ENCODE measurements at places on chromosomes 2 and 18.

- no peak for DNase-seq
Observed at GRCh38 chr18:22432657-22433137, 15.0 kb upstream of the CTAGE1 start.

- DNase-seq = no peak
Observed at GRCh38 chr2:15145046-15145817, 415.9 kb downstream of the NBAS start.

DNA sequence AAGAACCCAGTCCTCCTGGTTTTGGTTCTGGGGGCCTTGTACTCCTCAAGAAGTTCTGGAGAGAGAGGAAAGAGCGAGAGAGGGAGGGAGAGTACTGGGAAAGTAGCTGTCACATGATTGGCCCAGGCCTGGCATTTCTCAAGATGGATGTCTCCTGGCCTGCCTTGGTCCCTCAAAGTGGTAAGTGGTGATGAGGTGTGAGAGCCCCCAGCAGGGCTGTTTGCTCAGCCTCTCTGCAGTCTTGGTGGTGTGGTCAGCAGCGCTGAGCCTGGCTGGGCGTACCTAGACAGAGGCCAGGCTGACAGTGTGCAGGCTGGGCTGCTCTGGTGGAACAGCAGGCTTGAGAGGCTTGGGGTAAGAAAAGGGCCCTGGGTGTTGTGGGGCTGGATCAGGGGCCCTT is 2.5 kb downstream of the SPEG start:
- no peak for DNase-seq

GRCh38 chr2:163436963-163437362 is 298.8 kb downstream of the FIGN start:
- DNase-seq = no peak

- peak; percentile 87 for DNase-seq
Observed at GRCh38 chr2:99489761-99490622, at the start of gene REV1. TSS of gene REV1 (minus strand) at chr2:99490017. CDS start at chr2:99464975, 25,042 bp downstream.

- DNase-seq = no peak
Observed at GRCh38 chr2:150404147-150404546, 83.3 kb downstream of the RND3 start.

- DNase-seq = no peak
Observed at GRCh38 chr2:101012706-101013181, 10.7 kb downstream of the RPL31 start.

DNA sequence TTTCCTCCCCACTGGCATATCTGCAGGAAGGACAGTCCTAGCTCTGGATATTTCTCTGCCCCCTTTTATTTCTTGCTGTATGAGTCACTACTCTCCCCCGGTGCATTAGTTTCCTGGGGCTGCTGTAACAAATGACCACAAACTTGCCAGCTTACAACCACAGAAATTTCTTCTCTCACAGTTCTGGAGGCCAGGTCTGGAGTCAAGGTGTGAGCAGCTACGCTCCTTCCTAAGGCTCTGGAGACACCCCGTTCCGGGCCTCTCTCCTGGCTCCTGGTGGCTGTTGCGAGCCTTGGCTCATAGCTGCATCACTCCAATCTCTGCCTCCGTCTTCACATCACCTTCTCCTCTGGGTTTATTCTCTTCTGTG is 34.1 kb downstream of the PTPRM start:
- no peak for DNase-seq

DNA sequence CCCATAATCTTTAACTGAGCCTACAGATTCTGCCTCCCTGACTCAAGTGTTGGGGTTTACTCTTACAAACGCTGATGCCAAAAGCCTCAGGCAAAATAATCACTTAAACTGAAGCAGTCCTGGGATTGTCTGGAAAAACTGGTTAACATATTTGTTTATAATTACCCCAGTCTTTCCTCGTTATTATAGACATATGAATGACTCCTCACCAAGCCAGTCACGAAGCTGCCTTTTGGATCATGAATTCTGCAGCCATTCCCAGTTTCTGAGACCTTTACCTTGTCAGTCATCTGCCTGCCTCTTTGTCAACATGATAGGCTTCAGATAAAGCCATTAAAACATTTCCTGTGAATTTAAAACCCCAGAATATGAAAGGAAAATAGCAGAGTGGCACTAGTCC is 46.4 kb downstream of the MREG start:
- DNase-seq = no peak

- no peak for DNase-seq
Observed at GRCh38 chr2:174053355-174054151, 88.4 kb upstream of the SP3 start.

GRCh38 chr2:204545861-204546735 is 823 bp downstream of the PARD3B start:
- no peak for DNase-seq

GRCh38 chr2:181370126-181370525 is 87.1 kb upstream of the ITGA4 start:
- no peak for DNase-seq

DNA sequence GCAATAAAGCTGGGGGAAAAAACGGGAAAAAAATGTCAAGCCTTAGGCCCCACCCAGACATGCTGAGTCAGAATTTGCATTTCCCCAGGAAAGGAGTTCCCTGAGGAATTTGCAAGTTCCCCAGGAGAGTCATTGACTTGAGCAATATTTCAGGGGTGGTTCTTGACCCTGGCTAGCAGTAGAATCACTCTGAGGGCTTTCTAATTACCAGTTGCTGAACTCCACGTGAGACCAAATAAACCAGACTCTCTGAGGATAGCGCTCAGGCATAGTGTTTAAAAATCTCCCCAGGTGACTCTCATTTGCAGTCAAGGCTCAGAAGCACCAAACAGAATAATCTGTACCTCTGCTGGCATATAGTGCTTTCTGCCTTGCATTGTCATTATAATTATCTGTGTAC is 48.7 kb downstream of the C1QL2 start:
- no peak for DNase-seq

DNA sequence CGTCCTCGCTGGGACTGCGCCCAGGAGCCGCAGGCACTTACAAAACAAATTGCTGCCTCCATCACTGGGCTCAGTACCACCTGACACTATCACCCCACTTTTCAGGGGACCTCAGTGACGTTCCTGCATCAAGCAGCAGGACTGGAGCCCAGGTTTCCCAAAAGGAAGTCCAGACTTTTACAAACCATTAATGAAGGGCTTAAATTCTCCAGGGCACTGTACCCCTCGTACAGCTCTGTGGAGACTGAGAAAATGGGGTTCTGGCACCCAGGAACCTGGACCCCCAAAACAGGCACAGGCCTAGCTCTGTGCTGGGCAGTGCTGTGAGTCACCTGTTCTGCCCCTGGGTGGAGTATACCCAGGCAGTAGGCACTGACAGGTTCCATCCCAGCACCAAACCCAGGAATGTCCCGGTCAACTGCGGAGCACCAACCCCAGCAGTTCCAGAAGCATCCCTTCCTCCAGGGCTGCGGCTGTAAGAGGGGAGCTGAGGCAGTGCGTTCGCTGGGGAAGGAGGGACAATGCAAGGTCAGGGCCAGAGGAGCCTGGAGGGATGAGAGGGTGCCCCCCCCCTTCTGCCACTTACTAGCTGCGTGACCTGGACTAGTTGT is 24.6 kb upstream of the NOTO start:
- no peak for DNase-seq

DNA sequence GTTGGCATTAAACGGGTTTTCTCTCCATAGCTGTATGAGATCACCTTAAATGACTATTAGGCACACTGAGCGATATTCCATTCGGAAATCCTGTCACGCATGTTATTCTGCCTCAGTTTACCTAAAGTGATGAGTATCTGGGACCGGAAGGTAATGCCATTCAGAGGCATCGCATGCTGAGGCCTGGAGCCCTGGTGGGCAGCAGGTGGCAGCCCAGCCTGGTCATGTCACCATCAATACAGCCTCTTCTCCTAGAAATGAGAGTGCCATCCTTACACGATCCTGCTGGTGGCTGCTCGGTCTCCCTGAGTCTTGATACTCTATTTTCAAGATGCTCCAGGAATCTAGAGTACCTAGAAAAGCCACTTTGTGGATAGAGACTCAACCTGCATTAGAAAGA is 119.8 kb downstream of the EIPR1 start:
- DNase-seq = no peak

DNA sequence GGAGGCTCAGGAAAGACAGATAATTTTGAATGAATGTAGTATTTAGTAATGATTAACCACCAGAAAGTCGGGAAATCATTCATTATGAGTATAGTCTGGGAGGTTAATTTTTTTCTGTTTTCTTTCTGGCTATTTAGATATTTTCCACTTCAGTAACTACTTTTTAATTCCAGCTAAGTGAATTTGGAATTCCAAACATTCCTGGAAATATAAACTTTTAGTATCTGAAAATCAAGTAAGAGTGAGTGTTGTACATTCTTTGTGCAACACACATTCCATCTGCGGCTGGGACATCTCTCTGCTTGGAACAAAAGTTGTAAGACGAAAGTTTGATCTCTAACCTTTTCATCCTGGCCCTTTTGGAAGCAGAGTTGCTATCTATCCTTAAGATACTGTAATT is 275.7 kb upstream of the SPRED2 start:
- no peak for DNase-seq

DNA sequence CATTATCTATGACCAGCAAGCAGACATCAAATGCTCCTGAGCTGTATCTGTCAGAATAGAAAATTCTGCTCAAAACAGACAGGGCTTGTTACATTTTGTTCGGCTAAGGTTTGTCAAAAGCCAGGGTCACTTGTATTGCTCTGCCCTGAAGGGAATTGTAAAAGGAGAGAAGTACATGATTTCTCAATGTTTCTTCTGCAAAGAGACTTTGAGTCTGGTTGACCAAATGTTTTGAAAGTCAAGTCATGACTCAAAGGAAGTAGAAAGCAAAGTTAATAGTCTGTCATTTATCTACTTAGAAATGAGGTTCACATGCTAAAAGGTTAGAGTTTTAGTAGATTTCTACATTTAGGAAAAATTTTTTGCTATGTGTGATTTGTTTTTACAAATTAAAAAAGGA is 1624.1 kb upstream of the ZEB2 start:
- no peak for DNase-seq

- DNase-seq = no peak
Observed at GRCh38 chr2:176093145-176093897, 800 bp downstream of the HOXD13 start.

DNA sequence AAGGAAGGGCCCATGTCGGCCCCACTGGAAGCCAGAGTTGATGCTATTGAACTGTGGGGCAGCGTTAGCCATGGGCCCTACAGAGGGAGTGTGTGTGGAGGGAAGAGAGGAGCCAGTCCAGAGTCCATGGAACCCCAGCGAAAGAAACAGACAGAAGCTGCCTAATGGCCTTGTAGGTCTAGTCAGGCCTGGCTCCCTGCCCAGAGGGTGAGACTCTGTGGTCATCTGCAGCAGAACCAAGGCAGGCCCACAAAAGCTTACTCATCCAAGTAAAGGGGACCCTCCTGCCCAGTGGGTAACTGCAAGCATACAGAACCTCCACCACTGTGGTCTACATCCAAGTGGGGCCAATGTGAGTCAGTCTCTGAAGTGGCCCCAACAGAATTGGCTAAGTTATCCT is 439.8 kb downstream of the TGIF1 start:
- DNase-seq = no peak

DNA sequence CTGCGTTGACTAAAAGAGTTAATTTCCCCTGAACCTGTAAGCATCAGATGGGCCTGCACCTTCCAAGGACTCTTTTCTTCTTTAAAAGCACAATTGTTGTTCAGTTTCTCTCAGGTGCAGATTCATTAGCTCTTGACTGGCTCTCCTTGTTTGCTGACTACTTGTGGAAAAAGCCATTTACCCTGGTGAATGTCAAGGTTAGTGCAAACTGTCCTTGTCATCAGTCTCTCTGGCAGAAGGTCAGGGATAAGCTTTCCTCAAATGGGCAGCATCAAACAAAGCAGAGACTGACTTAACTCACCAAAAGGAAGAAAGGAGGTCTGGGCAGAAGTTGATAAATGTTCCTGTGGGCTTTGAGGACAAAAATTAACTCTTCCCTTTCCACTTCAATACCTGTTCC is 922.7 kb downstream of the BCL11A start:
- no peak for DNase-seq

DNA sequence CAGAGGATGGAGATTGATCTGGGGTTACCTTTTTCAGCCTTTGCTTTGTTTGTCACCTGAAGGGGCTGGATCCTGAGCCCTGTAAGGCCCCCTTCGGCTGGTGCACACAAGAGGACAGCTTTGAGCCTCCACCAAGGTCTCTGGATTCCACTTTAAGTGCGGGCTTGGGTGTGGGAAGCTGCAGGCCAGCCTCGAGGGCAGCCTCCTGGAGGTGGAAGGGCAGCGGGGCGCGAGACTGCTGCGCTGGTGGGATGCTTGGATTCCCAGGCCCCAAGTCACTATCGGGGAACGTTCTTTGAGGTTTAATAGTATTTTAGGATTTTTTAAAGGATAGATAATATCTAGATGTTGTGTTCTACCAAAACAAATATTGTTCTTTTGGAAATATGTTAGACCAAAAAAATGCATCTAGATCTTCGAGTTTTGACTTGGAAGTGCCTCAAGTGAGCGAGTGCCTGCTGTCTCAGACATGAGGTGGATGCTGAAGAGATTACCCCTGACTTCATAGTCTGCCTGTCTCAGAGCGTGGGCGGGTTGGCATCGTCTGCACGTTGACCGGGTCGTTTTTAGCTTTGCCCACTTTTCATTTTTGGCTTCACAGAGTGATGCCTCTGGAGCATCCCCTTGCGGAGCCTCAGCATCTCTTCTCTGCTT is 113.8 kb downstream of the AGAP1 start:
- DNase-seq = no peak

DNA sequence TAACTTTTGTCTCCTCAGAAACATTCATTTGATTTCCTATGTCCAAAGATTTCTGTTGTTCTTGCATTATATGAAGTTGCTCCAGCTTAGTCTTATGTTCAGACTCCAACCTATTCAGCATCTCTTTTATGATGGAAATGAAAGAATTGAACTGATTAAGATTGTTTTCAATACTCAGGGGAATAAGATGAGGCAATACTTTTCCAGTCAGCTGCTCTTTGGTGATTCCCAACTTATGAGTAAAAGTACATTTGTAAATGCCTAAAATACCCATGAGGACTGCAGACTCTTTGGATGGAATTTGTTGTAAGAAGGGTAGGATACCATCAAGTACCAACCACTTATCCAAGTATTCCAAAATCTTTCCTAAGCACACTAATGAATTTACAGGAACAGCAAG is 39.8 kb downstream of the TRAK2 start:
- DNase-seq = no peak

DNA sequence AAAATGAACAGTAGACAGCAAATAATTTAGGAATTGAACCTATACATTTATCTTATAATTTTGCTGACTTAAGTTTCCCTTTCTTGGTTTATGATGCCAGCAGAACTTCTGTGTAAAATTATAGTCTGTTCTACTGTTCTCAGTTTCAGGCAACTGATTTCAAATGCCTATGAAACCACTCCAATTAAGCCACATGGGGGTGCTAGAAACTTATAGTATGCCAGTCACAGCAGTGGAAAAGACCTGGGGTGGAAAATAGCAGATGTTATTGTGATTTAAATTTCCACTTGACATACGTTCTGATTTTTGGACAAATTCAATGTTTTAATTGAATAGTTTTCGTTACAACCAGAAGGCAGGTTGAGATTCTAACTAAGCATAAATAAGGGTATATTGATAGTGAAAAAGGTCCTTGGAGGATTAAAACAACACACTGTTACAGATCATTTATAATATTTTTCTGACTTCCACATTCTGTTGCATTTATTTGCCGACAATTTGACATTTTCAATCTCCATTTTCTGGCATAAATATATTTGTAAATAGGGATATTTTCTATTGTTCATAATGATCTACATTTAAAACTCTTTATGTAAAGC is 61.4 kb downstream of the CPS1 start:
- DNase-seq = no peak
